ENCODE measurements at places on chromosomes 5 and 9. TPM values are rescaled to one million over a fixed set of nuclear protein-coding genes. Genes with fewer than 3 reads are reported as not detected.

CCL28 gene
- 13.4 TPM for total RNA-seq

GPR151 gene
- not detected for total RNA-seq

TMEM171 gene
- total RNA-seq = 1.6 TPM

CNTFR gene
- total RNA-seq = 23.9 TPM

BASP1 gene
- total RNA-seq = 193 TPM

GABRG2 gene
- 19.2 TPM for total RNA-seq

MARCOL gene
- not detected for total RNA-seq

FBN2 gene
- total RNA-seq = 145 TPM

BTNL3 gene
- total RNA-seq = not detected

SHOC1 gene
- not detected for total RNA-seq

PCDHGA5 gene
- total RNA-seq = 10.6 TPM

SPINK4 gene
- not detected for total RNA-seq

IL3 gene
- not detected for total RNA-seq

Data from camera-type eye (tissue), 1 donor.